Fibroblast of skin of right quadriceps (primary cell): ENCODE measurements at places on chromosomes 4 and X.

- DNase-seq, result peak; percentile 54
Observed at GRCh38 chr4:138494931-138495330, 252.8 kb upstream of the SLC7A11 start.

GRCh38 chr4:74083546-74083945, 15.4 kb downstream of the CXCL2 start:
- DNase-seq, result no peak

DNA sequence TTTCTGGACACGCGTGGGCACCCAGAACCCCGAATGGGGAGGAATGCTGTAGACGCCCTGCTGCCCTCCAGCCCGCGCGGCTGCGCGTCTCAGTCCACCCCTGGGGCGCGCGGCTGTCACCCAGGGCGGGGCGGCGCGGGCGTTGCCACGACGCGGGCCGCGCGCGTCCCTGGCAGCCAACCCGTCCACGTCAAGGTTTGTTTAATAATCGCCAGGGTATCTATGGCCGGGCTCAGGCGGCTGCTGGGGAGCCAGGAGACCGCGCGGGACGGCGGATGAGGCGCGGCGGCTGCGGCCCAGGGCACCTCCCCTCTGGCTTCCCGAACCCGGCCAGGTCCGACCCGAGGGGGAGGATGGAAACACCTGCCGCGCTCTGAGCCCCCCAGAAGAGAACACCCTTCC, at the start of gene SPATA18:
SPATA18 (plus strand) TSS at position 92 of the 402 bp plus-strand sequence. CDS start 401 bp downstream, outside the sequence.
- DNase-seq, result no peak

- DNase-seq, result no peak
Observed at GRCh38 chr4:60463857-60464502, 736.1 kb upstream of the ADGRL3 start.
